ENCODE measurements at places on chromosomes 16 and 17. TPM values are rescaled to one million over a fixed set of nuclear protein-coding genes. Genes with fewer than 3 reads are reported as not detected.

DNA sequence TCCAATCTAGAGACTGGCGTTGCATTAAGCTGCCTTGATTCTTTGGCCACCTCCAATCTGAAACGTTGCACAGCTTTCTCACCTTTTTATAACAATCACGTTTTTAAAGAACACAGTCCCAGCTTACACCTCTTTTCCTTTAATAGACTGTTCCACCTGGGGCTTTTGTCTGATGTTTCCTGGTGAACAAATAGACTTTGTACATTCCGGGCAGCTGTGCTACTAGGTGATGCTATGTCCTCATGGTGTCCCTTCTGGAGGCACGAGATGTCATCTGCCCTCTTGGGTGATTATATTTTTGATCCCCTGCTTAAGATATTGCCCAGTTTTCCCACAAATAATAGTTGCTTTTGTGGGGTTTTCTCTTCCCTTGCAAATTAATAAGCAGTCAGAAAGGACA lies 225.5 kb downstream of the SOX9 start:
- no peak for DNase-seq

GRCh38 chr17:5919089-5919488 lies 151.1 kb upstream of the WSCD1 start:
- no peak for DNase-seq

- DNase-seq = no peak
Measured at GRCh38 chr16:86122681-86123342, 223.8 kb downstream of the IRF8 start.

DNA sequence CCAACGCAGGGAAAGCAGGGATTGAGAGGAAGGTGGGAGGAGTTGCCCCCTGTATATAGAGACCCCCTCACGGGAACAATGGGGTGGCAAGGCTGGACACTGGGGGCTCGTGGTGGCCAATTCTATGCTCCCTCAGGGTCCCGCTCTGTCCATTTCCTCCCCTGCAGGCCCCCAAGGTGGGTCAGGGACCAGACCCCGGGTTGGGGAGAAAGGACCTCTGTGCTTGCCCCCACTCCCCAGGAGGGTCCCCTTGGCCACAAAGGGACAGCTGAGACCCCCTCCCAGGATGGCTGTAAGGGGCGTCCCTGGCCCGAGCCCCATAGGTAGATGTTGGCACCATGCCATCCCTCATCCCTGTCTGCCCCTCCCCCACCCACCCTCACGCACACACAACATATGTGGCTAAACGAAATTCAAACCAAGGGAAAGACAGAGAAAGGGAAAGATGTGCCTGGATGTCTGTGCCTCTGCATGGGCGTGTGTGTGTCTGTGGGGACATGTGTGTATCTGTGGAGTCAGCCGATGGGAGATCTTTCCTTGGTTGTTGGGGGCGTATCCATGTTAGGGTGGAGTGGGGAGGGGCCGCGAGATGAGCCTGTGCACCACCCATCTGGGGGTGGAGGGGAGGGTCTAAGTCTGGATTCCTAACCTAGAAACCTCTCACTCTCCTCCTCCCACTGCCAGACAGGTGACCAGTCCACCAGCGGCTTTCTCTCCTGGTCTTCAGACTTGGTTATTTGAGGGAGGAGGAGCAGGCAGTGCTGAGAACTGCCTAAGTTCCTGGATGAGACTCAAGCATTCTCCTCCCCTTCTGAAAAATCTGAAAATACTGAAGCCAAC lies 642 bp upstream of the NEUROD2 start:
- no peak for DNase-seq

DNA sequence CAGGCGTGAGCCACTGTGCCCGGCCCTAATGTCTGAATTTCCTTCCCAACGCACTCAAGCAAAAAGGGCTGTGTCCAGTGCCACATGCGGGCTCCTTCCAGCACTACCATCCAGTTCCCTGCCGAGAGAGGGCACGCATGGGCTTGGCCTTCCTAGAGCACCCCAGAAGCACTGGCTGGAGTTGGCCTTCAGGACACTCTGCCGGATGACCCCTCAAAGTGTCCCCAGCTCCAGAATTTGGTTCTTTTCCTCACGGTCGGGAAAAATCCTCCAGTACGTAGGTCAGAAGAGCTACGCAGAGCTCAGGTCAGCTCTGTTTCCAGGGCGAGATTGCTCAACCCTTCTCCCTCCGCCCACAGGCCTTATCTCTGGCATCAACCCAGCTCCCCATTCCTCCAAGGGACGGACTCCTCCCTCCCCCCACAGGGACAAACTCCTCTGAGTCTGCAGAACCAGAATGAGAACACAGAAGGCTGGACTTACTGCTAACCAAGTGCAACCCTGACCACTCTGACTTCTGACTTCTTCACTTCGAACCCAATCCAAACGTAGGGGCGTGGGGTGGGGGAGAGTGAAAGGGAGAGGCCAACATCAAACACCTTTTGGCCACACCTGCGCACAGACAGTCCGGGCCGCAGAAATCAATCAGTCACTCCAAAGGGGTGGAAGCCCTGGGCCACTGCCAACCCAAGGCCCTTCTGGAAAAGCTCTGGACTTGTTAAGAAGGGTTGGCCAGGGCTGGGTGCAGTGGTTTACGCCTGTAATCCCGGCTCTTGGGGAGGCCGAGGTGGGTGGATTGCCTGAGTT lies 3.6 kb downstream of the CDC42EP4 start:
- DNase-seq = no peak

Gene CTRB2
- not detected for total RNA-seq

Gene PRSS21
- 27.2 TPM for total RNA-seq
